ACHN (cell line): ENCODE measurements at places on chromosomes 13 and 19.
A peak's percentile ranks its signal among the peaks of the same experiment; 100 is the strongest.

GRCh38 chr13:40409278-40409677, 257.2 kb downstream of the FOXO1 start:
- no peak for DNase-seq

DNA sequence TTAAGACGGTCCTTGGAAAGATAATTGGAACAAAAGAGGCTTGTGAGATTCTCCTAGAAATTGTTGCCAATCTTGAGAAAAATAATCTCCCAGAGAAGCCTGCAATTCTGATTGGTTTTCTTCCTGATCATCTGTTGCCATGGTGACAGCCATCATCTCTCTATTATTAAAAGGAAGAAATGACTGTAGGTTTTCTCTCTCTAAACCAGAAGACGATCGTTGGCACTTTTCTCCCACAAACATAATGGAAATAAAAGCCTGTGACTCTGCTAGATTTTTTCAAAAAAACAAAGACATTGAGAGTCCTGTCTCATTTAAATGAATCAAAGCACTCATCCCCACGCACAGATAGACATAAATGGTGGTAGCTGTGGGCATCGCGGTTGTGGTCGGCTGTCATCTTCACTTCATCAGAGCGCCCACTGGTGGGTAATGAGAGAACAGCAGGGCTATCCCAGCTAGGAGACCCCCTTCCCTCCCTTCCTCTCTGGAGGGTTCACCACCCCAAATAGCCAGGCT, 21.7 kb upstream of the CALM3 start:
- DNase-seq: no peak

DNA sequence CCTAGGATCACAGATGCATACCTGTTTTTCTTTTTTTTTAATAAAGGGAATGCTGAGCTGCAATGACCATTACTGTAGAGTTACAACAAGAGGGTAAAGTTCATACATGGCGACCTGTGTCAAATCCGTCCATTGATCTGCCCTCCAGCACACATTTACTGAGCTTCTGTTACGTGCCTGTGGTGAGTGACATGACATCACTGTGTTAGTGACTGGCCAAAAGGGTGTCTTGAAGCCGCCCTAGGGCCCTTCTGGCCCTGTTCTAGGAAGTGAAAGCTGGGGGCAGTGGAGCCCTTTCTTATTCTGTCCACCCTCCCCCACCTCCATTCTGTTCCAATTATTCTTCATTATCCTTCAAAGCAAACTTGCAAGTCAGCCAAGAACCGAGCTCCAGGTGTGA, 66.3 kb downstream of the ZIC5 start:
- DNase-seq: no peak

DNA sequence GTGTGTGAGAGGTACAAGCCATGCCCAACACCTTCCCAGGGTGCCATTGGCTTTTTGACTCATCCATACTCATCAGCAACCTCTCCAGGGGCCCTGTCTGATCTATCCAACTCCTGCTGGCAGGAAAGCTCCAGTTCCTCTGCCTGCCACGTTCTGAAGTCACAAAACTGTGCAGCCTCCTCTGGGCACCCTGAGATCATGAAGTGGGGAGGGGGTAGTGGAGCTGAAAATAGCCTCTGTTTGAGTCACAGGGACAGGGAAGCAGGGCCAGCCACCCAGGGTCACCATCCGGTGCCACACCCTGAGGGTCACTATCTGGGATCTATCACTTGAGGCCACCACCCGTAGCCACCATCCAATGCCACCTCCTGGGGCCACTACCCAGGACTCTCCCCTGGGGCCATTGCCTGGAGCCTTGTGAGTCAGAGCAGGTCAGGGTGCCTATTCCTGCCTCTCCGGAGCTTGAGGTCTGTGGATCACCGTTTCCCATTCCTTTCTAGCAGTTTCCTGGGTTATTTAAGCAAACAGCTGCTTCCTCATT, 172.1 kb downstream of the NUFIP1 start:
- DNase-seq: no peak

- no peak for DNase-seq
Measured at GRCh38 chr19:16463341-16463990, 8.3 kb downstream of the EPS15L1 start.

DNA sequence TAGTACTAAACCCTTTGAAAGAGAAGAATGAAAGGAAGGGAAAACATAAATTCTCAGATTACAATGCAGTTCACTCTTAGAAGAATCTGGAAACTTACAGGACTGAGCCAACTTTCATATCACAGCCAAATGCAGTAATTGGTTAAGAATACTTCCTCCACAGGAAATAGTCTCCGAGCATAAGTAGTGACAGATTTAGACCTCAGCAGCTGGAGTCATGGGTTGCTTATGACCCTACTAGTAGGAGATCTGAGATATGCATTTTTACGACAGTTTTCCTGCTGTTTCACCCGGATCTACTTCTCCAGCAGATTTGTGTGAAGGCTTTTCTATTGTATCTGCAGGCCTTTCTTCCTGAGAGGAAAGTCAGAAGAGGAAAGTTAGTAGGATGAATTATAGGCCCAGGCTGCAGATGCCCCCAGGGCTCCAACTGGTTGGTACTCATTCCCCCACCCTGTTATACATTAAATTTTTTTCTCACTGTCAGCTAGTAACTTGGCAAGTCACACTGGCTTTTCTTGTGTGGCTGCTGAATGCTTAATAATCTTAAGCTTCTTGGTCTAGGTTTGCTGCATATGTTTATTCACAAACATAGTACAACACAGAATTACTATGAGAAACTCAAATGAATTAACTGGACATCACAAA, 1241.5 kb upstream of the MIR17HG start:
- no peak for DNase-seq

DNA sequence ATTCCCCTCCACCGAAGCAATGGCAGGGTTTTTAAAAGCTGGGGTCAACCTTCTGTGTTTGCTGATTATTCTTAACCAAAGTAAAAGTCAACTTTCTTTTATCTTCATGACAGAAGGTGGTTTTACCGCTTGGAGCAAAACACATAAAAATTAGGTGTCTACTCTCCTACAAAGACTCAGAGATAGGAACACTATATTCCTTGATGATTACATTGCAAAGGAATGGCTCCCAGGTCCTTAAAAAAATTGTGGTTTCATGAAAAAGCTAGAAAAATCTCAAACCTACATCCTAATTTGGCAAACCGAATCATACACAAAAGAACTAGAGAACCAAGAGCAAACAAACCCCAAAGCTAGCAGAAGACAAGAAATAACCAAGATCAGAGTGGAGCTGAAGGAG, 760.4 kb upstream of the PCDH20 start:
- no peak for DNase-seq

- no peak for DNase-seq
Measured at GRCh38 chr13:23496255-23496654, 62.8 kb upstream of the SACS start.

GRCh38 chr13:23696610-23697009, 126.4 kb downstream of the TNFRSF19 start:
- no peak for DNase-seq

- no peak for DNase-seq
Measured at GRCh38 chr13:47588676-47589075, 412.4 kb downstream of the SUCLA2 start.

DNA sequence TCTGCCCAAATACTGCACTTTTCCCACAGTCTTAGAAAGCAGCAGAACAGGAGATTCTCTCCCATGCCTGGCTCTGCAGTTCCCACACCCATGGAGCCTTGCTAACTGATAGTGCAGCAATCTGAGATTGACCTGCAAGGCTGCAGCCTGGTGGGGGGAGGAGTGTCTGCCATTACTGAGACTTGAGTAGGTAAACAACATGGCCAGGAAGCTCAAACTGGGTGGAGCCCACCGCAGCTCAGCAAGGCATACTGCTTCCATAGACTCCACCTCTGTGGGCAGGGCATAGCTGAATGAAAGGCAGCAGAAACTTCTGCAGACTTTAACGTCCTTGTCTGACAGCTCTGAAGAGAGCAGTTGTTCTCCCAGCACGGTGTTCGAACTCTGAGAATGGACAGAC, 358.5 kb upstream of the PCDH9 start:
- DNase-seq: no peak

- DNase-seq: no peak
Measured at GRCh38 chr19:3135961-3136683, at the start of gene GNA15. Gene GNA15 (plus strand): TSS chr19:3136033. CDS start chr19:3136451, 418 bp downstream.

- no peak for DNase-seq
Measured at GRCh38 chr13:78102121-78102677, 183.6 kb upstream of the EDNRB start.

GRCh38 chr13:94505730-94506129, 26.2 kb upstream of the DCT start:
- DNase-seq: no peak

GRCh38 chr19:3058009-3058820, 4.1 kb downstream of the TLE5 start:
- no peak for DNase-seq

DNA sequence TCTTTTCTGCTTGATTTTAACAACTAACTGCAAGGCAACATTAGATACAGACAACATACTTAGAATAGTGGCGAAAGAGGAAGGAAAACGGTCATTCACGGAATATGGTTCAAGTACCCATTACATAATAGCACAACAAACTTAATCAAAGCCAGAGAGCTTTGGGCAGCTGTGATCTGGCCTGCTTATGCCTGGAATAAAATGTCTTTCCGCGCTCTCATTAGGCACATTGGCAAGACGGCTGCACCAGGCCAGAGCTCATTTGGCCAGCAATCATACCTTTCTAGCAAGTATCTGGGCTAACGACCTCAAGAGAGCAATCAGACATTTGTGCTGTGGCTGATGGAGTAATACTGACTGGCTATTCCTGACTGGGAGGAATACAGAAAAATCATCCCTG, 112.8 kb downstream of the NALCN start:
- no peak for DNase-seq

DNA sequence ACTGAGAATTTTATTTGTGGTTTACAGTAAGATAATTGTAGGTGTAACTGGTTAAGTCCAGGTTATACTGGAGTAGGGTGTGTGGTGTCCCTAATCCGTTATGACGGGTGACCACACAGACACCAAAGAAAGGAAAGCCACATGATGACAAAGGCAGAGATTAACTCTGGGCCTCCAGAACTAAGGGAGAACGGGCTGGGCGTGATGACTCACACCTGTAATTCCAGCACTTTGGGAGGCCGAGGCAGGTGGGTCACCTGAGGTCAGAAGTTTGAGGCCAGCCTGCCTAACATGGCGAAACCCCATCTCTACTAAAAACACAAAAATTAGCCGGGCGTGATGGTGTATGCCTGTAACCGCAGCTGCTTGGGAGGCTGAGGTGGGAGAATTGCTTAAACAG, 10.2 kb upstream of the FUT2 start:
- no peak for DNase-seq

DNA sequence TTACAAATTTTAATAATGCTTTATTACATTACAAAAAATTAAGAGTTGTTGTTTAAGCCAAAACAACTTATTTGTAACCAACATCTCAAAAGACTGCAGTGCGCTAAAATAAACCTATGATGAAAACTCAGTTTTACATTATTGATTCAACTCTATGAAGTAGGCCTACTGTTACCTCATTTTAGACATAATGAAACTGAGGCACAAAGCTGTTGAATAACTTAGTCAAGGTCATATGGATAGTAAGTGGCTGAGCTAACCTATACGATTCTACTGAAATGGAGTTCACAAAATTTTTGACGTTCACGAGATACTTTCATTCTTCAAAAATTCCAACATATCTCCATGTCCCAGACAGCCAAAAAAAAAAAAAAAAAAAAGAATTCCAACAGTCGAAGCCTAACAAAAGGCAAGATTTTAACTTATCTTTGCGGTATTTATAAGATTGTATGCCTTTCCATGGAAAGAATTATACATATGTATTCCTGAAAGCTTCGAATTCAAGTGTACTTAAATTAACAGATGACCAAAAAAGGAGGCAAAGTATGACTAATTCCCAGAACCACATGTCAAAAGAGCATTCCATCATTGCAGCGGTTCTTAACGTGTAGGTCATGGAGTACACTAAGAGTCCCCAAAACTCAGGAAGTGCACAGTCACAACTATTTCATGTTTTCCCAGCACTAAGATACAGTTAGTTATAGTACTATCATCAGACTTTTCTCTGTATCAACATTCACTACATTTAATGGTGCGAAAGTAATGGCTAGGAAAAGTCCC, 69.4 kb downstream of the PSPC1 start:
- no peak for DNase-seq

DNA sequence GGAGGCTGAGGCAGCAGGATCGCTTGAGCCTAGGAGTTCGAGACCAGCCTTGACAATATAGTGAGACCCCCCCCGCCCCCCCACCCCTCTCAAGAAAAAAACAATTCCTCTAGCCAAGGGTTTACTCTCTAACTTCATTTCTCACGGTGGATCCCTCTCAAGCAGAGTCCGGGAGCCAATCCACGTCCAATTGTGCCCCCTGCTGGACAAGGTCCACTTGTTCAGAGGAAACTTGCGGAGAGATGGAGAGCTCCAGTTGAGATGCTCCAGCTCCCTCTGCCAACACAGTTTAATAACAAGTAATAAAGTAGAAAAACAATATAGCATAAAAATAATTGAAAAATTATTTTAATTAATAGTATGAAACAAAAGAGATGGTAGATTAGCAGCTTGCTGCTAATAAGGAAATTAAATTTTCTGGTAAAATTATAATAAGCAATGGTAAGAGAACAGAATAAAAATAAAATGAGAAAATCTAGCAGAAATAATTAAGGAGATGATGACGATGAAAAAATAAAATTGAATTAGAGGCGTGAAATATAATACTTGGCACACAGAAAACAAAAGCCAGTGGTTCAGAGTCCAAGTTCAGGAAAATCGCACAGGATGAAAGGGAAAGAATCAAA, 14.5 kb upstream of the SIGLEC14 start:
- peak; percentile 62 for DNase-seq

- no peak for DNase-seq
Measured at GRCh38 chr19:39746836-39747529, 9.2 kb upstream of the CLC start.

DNA sequence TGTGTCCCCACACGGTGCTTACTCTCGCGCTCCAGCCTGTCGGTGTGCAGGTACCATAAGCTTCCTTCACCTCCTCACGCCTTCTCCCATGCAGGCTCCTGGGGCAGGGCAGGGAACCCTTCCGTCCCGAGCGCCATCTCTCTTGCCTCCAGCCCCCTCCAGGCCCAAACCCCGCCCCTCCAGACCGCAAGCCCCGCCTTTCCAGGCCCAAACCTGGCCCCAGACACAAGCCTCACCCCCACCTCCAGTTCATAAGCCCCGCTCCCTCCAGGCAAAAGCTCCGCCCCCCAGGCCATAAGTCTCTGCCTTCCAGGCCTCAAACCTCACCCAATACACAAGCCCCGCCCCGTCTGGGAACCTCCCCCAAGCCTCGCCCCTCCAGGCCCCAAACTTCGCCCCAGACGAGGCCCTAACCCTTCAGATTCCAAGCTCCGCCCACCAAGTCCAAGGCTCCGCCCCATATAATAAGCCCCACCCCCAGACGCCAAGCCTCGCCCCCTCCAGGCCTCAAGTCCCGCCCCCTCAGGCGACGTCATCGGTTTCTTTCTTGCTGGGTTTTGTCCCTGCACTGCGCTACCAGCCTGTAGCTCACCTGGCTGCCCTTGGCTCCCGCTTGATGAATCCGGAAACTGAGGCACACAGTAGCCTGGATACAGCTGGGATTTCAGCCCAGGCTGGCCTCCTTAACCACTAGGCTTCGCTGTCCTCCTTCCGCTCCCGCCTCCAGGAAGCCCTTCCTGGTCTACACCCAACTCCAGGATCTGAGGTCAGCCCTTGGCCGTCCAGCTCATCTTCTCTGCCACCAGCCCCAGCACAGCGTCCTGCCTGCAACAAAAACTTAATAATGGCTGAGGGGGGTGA, 16.1 kb downstream of the MKNK2 start:
- DNase-seq: no peak
